ENCODE measurements at places on chromosomes 7 and 10.

DNA sequence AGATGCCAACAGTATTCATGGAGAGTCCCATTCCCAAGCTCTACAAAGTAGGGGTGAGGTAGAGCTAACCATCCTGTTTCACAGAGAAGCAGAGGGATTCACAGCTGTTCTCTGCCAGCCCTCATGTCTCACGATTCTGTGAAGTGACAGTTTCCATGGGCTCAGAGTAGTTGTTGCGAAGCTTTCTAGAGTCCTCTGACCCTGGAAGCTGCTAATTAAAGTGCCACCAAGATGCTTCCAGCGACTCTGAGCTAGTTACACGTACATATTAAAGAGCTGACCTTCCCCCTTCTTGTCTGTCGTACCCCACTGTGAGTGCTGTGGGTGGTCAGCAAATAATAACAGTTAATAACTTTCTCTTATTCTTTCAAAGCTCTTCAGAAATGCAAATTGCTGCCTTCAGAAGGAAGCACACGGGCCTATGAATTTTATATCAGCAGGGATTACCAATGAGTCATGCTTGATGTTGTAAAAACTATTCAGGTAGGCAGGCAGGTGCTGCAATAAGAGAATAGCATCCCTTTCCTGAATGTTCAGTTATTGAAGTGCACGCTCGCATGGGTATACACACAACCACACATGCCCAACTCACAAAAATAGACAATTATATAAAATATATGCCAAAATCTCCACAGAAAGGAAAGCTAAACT is 34.1 kb downstream of the DNAJB9 start:
- no peak for DNase-seq

GRCh38 chr10:104447906-104448305 is 94.3 kb downstream of the CFAP58 start:
- DNase-seq = no peak

DNA sequence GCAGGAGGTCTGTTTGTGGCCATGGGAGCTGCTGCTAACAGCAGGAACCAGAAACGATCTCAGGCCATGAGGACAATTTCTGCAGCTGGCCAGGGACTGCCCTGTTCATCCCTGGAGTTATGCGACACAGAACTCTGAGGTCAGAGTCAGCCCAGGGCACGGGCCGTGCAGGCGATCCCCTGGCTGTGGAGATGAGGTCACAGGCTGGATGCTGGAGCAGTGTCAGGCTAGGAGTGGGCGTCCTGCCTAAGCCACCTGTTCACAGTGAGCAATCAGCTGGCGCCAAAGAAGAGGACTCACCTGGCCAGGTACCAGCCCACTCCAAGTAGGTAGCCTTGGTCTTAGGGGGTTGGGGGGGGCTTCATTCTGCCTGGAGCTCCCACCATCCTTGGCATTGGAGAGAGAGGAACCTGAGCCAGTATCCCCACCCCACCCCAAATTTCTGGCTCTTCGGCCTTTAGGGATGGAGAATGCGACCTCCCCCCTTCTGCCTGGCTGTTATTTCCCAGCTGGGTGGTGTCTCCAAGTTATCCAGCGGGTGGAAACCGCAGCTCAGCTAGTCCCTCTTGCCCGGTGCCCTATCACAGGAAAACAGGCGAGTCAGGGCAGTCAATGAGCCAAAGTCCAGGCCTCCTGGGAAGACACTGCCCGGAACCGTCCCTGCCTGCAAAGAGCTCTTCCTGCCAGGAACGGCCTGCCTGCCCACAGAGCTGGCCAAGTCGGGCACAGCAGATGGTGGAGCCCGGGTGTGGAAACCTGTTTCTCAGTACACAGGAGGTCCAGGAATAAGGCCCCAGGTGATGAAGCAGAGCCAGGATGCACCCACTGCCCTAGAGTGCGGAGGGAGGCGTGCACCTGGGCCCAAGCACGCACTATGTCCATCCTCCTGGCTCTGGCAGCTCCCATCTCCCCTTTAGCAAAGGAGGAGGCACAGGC is 1.8 kb upstream of the TTYH3 start:
- no peak for DNase-seq

DNA sequence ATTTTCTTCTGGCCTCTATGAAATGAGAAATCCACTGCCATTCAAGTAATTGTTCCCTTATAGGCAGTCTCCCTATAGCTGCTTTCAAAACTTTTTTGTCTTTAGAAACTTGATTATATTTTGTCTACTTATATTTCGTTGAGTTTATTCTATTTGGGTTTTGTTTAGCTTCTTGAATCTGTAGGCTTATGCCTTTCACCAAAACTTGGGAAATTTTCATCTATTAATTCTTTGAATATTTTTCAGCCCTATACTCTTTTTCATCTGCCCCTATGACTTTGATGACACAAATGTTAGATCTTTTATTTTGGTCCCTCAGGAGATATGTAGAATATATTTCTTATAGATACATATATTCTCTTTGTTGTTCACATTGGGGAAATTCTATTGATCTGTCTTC is 48.3 kb upstream of the HHEX start:
- no peak for DNase-seq

- DNase-seq = no peak
These were observed 66.1 kb downstream of the FZD1 start for GRCh38 chr7:91330191-91330808.

DNA sequence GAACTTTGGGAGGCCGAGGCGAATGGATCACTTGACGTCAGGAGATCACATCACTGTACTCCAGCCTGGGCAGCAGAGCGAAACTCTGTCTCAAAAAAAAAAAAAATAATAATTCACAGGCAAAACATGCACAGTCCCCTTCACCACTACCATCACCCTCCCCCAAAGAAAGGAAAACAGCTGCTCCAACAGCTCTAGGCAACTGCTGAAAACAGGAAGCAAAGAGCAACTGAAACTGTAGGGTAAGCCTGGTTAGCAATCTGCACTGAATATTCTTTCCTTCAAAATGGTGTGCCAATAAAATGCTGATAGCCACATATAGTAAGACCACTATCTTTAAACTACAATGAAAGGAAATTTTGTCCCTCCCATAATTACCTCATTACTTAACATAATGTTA is 11.8 kb downstream of the NT5C2 start:
- no peak for DNase-seq

GRCh38 chr10:55224007-55224781 is 423.2 kb upstream of the PCDH15 start:
- no peak for DNase-seq

GRCh38 chr10:101126684-101127628 is 4.1 kb upstream of the TLX1 start:
- DNase-seq = no peak

GRCh38 chr10:26555719-26556368 is 117.7 kb downstream of the APBB1IP start:
- no peak for DNase-seq

DNA sequence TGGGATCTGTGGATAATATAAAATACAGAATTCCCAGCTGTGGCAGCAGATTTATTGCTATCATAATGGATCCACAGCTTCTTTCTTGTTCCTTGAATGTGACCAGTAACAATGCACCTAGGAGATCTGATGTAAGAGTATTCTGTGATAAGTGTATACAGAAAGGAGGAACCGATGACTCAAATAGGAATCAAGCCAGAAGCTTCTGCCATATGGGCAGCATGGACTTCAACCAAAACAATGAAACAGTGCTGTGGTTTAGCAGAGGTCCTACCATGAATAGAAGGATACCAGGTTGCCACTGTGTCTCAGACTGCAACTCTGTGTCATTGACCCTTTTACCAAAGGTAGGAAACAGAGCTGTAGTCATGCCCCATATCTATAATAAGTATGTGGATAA is 81.8 kb downstream of the PTPRZ1 start:
- DNase-seq = no peak

- DNase-seq = no peak
These were observed 229.7 kb upstream of the PFKP start for GRCh38 chr10:2837674-2838073.

DNA sequence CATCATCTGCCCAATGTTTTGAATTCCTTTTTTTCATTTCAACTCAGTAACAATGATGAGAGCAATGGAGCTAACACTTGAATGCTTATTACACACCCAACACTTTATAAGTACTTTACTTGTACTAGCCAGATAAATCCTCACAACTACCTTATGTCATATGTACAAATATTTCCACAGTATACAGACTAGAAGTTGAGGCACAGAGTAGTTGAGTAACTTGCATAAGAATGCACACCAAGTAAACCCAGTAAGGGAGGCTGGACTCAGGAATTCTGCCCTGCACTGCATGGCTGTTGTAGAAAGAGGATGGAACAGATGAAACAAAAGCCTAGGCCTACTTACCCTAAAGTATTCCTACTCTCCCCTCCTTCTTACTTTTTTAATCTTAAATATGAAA is 15.8 kb downstream of the DPY19L1 start:
- DNase-seq = no peak

DNA sequence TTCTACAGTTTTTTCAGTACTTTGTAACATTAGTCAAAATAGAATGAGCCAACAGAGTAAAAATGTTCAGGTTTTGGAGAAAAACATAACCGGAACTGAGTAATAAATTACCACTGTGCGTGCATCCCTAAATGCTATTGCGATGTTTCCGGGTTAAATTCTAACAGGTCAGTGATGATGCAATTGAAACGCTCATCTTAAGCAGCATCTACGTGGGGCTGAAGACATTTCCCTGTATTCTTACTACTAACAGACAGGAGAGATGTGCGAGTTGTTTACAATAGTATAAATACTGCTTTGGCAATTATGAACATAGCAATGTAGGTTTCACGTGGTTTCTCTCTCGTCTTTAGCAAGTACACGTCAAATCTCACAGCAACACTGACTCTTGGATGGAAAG is 149.4 kb downstream of the USP6NL start:
- no peak for DNase-seq

- no peak for DNase-seq
These were observed 37.4 kb upstream of the CDK6 start for GRCh38 chr7:92873776-92874175.

DNA sequence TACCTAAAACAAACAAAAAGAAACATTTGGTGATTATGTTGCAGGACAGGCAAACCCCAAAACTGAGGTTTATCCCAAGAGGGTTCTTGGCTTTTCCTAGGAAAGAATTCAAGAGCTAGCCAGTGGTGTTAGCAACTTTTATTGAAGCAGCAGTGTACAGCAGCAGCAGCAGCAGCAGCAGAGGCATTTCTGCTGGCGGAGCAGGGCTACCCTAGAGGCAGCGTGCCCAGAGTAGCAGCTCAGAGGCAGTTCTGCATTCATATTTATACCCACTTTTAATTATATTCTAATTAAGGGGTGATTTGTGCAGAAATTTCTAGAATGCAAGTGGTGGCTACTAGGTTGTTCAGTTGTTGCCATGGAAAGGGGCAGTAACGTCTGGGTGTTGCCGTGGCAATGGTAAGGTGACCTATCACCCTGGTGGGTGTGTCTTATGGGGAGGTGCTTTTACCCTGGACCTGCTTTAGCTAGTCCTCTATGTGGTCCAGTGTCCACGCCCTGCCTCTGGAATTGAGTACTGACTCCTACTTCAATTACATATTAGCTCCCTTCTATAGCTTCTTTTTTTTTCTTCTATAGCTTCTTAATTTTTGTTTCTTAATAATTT is 53.9 kb downstream of the VCL start:
- DNase-seq = no peak

DNA sequence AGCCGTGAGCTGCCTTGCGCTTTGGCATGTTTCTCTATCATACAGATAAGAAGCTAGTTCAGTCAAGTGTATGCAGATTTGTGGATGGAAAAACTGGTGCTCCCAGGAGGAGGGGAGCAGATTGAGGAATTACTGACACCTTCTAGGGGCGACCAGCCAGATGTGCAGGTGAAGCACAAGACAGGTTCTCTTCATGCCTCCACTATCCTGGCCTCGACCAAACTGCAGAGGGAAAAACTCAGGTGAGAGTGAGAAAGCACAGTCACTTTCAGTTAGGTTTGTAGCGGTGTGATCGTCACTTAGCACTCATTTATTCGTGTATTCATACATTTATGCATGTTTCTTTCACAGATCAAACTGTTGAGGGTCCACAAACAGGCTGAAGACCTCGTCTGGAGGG is 600 bp upstream of the DBNL start:
- no peak for DNase-seq

GRCh38 chr7:28685644-28686417 is 272.3 kb downstream of the TRIL start:
- peak; percentile 82 for DNase-seq

- DNase-seq = no peak
These were observed 10.7 kb downstream of the INPP5A start for GRCh38 chr10:132548106-132548823.

GRCh38 chr10:127423218-127423915 is 125.7 kb upstream of the NPS start:
- DNase-seq = no peak

GRCh38 chr7:95322854-95323253 is 1.5 kb downstream of the PON1 start:
- DNase-seq = no peak

DNA sequence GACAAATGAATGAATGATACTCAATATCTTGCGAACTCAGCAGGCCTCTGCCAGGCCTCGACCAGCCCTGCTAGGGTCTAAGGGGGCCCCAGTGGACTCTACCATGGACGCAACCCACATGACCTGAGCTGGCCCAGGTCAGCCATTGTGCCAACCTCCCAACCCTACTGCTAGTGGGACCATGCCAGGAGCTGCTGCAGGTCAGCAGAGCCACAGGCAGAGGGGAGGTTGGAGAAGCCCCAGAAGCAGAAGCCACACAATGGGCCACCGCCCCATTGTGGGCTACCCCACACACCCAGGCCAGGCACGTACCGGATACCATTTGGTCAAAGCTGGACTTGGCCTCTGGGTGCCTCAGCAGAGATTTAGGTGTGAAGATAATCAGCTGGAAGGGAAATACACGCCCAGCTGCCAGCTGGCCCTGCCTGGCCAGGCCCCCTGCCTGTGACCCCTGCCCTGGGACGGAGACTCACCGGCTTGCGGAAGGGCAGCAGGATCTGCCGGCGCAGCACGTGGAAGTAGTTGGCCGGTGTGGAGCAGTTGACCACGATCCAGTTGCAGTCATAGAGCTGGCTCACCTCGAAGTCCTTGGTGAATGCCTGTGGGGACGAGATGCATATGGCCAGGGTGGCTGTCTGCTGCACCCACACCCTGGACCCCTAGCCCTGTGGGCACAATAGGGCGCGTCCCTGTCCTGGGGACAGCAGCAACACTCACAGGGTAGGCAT is 24.5 kb downstream of the OGDHL start:
- DNase-seq = no peak

DNA sequence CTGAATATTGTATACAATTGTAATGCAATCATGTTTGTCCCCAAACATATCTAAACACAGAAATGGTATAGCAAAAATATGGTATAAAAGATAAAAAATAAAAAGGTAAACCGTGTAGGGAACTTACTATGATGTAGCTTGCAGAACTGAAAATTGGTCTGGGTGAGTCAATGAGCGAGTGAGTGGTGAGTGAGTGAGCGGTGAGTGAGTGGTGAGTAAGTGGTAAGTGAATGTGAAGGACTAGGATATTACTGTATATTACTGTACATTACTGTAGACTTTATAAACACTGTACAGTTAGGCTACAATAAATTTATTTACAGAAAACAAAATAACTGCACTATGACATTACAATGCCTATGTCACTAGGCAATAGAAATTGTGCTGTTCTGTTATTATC is 1163.2 kb upstream of the SORCS1 start:
- DNase-seq = no peak

- DNase-seq = no peak
These were observed 38.3 kb upstream of the KLHL7 start for GRCh38 chr7:23067271-23067670.

- DNase-seq = peak; percentile 12
These were observed at the start of gene VSTM2A for GRCh38 chr7:54541669-54542625. Gene VSTM2A, plus strand, starts transcription at chr7:54542375. Its CDS starts 356 bp downstream, at chr7:54542731.

GRCh38 chr7:116911801-116912200 is 41.5 kb upstream of the ST7 start:
- DNase-seq = no peak

- DNase-seq = no peak
These were observed 42.6 kb upstream of the ANAPC16 start for GRCh38 chr10:72173262-72173618.
